PC-9 (cell line): ENCODE measurements at places on chromosomes 16 and 17. TPM values are rescaled to one million over a fixed set of nuclear protein-coding genes. Genes with fewer than 3 reads are reported as not detected.

DNA sequence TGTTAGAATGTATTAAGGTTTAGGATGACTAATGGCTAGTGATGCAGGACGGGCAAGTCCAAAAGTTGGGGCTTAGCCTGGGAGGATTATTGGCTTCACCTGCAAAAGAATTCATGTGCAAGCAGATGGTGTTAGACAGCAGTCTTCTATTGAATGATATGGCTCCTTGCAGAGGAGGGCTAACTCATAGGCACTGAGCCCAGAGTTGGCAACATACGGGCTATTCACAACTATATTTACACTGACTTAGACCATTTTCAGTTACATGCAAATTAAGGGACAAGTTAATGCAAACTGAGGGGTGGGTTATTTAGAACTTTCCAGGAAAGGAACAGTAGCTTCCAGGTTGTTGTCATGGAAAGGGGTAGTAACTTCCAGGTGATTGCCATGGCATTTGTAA is 1017.1 kb upstream of the EEF2KMT start:
- no peak for DNase-seq

The C17orf50 gene
- not detected in 2 replicates for total RNA-seq

GRCh38 chr16:87489434-87490045 is 3.3 kb downstream of the ZCCHC14 start:
- DNase-seq = no peak

- no peak for DNase-seq
Observed at GRCh38 chr16:50712560-50712898, 19.1 kb downstream of the NOD2 start.

DNA sequence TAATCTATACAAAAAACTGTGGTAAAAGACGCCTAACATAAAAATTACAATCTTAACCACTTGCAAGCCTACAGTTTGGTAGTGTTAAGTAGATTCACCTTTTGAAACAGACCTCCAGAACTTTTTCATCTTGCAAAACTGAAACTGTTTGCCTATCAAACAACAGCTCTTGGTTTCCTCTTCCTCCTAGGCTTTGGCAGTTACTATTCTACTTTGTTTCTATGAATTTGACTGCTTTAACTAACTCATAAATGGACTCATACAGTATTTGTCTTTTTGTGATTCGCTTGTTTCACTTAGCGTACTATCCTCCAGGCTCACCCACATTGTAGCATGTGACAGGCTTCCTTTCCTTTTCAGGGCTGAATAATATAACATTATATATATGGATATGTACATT is 97.0 kb downstream of the PRKCA start:
- no peak for DNase-seq

DNA sequence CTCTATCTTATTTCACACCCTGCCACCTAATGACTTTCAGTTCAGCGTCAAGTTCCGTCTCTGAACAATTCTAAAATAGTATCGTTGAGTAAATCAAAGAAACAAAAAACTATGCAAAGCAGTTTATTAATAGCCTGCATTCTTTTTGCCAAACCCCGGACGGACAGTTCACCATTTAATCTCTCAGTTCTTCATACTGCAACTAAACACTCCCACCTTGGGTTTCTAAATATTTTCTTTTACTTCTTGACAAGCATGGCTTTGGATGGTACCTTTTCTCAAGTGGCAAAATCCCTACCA is 1.2 kb downstream of the MYH11 start:
- DNase-seq = no peak

DNA sequence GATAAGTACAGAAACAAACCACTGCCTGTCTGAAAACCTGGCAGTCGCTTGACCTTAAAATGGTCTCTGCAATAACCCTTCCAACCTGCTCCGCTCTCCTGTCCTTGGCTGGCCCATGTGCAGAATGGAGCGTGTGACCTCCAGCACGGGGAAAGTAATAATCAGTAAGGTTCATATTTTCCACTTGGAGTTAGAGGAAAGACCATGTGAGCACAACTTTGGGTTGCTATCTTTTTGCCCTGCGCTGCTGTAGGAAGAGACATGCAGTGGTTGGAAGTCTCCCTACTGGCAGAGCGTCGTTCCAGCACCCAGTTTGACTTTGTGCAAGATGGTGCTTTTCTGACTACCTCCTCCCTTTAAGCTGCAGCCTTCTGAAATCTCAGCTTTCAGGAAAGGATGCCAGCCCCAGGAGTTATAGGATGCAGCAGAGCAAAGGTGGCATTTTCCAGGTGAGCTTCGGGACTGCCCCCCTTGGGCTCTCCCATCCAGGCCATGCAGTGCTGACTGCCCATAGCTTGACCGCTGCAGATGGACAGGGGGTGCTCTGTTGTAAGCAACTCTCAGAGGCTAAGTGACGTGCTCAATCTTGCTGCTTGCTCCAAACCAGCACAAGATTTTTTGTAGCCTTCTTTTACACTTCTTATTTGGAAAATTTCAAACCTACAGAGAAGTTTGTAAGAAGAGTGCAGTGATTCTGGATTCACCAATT is 110.7 kb upstream of the NOL11 start:
- DNase-seq = no peak

DNA sequence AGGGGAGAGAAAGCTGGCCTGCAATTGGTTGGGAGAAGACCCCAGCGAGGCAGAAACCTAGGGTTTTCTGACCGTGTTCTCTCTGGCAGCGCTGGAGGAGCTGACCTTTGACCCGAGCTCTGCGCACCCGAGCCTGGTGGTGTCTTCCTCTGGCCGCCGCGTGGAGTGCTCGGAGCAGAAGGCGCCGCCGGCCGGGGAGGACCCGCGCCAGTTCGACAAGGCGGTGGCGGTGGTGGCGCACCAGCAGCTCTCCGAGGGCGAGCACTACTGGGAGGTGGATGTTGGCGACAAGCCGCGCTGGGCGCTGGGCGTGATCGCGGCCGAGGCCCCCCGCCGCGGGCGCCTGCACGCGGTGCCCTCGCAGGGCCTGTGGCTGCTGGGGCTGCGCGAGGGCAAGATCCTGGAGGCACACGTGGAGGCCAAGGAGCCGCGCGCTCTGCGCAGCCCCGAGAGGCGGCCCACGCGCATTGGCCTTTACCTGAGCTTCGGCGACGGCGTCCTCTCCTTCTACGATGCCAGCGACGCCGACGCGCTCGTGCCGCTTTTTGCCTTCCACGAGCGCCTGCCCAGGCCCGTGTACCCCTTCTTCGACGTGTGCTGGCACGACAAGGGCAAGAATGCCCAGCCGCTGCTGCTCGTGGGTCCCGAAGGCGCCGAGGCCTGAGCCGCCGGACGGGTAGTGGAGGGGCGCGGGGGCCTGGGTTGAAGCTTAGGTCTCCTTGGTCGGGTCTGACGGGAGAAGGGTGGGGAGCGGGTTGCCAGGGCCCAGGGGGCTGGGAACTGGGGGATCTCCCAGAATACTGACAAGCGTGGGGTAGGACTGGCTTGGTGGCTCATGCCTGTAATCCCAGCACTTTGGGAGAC is 7.4 kb upstream of the PYDC1 start:
- no peak for DNase-seq

- no peak for DNase-seq
Observed at GRCh38 chr17:50815400-50815799, 20.0 kb upstream of the WFIKKN2 start.

GRCh38 chr17:16322636-16323035 is 30.6 kb downstream of the CENPV start:
- no peak for DNase-seq

GRCh38 chr17:52064791-52065211 is 93.7 kb downstream of the CA10 start:
- no peak for DNase-seq

- DNase-seq = no peak
Observed at GRCh38 chr17:320809-321385, 31.7 kb downstream of the RPH3AL start.

GRCh38 chr16:715477-716199 is 720 bp downstream of the METRN start:
- DNase-seq = no peak

DNA sequence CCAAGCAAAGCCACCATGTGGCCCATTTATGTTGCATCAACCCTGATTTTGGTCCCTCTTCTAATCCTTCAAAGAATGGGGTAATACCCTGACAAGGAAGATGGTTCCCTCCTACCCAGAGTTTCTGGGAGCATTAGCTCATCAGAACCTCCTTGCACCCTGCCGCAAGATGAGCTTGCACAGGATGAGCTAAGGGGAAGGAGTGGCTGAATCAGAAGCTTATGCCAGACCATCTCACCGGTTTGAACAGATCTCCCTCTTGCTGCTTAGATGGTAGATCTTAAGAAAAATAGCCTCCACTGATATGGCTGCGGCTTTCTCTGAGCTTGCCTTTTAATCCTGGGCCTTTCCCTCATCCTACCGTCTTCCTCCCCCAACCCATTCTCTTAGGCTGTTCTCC is 175.1 kb downstream of the SOX9 start:
- no peak for DNase-seq

- peak; percentile 45 for DNase-seq
Observed at GRCh38 chr17:61467416-61468262, 15.4 kb downstream of the TBX4 start.

GRCh38 chr16:48613061-48613957 is 3.3 kb upstream of the N4BP1 start:
- no peak for DNase-seq

The HSDL1 gene
- total RNA-seq = 30.5 and 32.1 TPM in 2 replicates

The MYH10 gene
- 1.6 and 1.7 TPM in 2 replicates for total RNA-seq

- DNase-seq = peak; percentile 95
Observed at GRCh38 chr17:1590029-1590746, 27.6 kb upstream of the PITPNA start.

The NOD2 gene
- 0.70 and 0.75 TPM in 2 replicates for total RNA-seq

- no peak for DNase-seq
Observed at GRCh38 chr17:13671771-13672170, 70.0 kb upstream of the HS3ST3A1 start.

DNA sequence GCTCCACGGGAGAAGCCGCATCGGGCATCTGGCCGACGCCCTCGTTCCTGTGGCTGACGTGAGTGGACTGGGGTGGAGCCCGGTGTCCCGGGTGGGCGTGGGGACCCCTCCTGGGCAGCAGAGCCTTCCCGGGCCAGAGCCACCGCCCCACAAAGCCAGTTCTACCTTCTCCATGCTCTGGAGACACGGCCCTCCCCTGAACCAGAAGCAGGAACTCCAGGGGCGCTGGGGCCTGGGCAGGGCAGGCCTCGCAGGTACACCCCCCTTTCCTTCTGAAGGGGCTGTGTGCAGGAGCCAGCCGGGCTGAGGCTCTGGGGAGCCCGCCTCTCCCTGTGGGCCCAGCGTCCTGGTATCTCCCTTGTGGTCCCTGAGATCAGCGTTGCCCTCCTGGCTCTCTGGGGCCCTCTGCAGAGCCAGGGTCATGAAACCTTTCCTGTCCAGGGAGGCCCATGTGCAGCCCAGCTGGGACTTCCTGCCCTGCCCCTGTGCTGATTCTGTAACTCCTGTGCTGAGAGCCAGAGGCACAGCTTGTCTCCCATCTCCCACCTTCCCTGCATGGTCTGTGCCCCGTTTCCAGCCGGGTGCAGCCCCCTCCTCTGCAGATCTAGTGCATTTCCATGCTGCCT is 6.5 kb downstream of the PIGQ start:
- no peak for DNase-seq

The MFAP4 gene
- total RNA-seq = not detected in 2 replicates

GRCh38 chr16:61791464-61791863 is 244.8 kb downstream of the CDH8 start:
- DNase-seq = no peak

- DNase-seq = no peak
Observed at GRCh38 chr17:44014133-44014436, 678 bp downstream of the TMEM101 start.

The TNFSF12 gene
- 14.3 and 21.5 TPM in 2 replicates for total RNA-seq

- no peak for DNase-seq
Observed at GRCh38 chr16:51172368-51172767, 21.3 kb upstream of the SALL1 start.

The TMEM106A gene
- total RNA-seq = 8.3 and 8.6 TPM in 2 replicates

DNA sequence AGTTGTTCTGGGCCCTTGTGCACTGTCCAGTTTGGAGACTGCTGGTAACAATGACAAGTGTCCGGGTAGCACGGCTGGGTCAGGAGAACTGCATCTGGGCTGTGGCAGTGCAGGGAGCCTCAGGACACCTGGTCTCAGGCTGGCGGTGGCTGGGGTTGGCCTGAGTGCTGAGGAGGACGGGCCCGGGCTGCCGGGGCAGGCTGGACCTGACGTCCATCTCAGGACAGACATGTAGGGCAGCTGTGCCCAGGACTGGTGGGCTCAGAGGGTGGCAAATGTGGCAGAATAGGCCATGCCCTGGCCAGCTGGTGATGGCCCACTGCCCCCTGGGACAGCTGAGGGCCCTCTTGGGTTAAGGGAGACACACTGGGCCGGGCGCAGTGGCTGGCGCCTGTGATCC is 4.2 kb upstream of the NLRC3 start:
- DNase-seq = no peak
